ENCODE measurements at places on chromosomes 2 and 18. TPM values are rescaled to one million over a fixed set of nuclear protein-coding genes. Genes with fewer than 3 reads are reported as not detected.

Gene ACADL
- 6.7 TPM for polyA plus RNA-seq

Gene PSMA8
- polyA plus RNA-seq = 0.10 TPM

Gene LINC00305
- polyA plus RNA-seq = not detected

Gene STARD6
- not detected for polyA plus RNA-seq

Gene COL3A1
- 5,554 TPM for polyA plus RNA-seq

Gene C18orf54
- polyA plus RNA-seq = 5.5 TPM

Gene SCN7A
- 39.8 TPM for polyA plus RNA-seq

Gene CFAP210
- 0.14 TPM for polyA plus RNA-seq

GRCh38 chr2:39008665-39009064 lies 112.2 kb downstream of the SOS1 start:
- peak; percentile 6 for DNase-seq

DNA sequence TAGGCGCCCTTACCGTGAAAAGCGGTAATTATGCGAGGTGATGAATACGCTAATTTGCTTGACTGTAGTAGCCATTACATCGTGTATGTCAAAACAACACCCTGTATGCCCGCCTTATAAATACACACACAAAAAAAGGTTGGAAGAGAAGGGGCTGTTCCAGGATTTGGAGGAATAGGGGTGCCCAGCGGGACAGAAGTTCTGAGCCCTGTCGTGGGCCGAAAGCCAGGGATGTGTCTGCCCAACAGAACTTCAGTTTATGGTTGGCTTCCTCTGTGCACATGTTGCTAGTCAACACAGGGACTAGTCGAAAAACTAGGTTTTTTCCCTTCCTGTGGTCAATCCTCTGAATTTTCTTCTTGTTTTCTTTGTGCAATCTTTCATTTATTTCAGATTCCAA lies 182.5 kb downstream of the ACKR3 start:
- no peak for DNase-seq

DNA sequence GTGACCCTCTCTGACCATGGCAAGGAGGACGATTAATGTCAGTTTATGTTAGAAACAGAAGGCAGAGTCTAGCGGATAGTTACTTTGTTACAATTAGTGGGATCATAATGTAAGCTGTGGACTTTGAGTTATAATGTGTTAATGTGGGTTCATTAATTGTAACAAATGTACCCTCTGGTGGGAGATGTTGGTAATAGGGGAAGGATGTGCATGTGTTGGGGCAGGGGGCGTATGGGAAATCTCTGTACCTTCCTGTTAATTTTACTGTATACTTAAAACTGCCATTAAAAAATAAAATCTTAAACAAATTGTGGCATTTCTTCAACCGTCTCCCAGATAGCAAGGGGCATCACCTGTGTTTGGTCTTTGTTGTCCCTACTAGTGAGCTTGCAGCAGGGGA lies 4.8 kb downstream of the UBE2F start:
- DNase-seq = no peak

DNA sequence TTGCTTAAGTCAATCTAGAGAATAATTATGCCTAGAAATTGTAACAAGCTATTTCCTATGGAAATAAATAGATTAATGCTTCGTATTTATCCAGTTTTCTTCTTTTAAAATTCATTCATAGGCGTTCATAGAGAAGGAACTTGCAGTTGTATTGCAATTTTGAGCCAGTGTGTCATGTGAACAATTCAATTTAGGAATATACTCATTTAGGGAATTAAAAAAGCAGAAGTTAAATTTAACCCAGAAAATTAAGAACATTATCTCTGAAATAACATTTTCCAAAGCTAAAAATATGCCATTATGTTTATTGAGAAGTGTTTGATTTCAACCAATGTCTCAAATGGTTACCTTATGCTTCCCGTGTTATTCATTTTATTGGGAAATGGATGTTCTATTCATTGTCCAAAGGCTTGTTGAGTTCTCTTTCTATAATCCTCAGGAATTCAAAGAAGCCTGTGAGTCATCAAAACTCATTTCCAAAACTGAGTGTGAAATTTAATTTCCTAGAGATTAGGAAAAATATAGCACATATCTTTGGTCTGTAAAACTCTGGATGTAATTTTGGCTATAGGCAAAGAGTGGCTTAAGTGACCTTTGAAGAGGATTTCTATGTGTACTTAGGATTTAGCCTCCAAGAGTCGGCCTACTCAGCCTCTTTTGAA lies 99.7 kb downstream of the SLC8A1 start:
- peak; percentile 44 for DNase-seq

DNA sequence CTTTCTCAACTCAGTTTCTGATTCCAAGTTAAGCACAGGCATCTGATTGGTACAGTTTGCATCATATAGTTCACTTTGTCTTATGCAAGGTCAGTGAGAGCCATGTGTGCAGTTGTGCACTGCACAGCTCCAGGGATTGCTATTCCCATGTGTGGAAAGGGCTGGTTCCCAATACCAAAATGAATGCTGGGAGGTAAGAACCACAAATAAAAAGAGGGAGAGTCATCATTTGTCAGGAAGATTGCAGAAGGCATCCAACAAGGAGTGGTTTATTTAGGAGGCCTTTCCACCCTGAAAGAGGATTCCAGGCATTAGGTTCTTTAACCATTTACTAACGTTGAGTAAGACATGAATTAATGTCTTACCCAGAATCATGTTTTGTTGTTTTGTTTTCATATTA lies 141.2 kb upstream of the ST6GAL2 start:
- DNase-seq = no peak

All from muscle of leg (tissue), 16 donors.